ENCODE measurements at places on chromosomes 12 and 14.

- DNase-seq, result no peak
Observed at GRCh38 chr12:94941440-94941862, 62.0 kb downstream of the NDUFA12 start.

DNA sequence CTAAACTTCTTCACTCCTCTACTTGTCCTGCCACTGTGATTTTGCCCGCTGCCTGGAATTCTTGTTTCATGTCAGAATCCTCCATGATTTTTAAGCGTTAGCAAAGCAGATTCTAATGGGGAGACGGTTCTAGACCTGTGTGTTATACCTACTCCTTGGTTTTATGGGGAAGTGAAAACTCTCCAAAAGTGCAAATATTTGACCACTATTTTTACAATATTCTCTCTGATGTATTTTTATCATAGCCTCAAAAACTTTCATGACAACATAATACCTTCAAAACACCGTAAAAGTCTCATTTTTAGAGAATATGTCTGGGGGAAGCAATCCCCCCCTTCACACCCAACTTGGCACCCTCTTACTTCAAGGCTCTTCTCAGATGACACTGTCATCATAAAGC lies 12.9 kb upstream of the KRAS start:
- no peak for DNase-seq

DNA sequence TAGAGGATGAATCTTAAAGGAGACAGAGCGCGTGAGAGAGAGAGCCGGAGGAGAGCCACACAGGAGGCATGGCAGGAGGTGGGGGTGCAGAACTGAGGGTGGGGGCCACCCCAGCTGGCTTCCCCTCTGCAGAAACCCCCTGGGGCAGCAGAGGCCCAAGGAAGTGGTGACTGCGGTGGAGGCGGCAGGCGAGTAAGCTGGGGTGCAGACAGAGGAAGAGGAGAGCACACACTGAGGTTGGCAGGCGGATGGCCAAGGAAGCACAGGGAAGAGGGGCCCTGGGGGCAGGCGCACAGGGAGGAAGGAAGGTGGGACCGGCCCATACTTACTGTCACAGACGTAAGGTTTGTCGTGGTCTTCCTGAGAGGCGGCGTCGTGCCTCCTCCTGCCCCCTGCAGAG lies 179.8 kb downstream of the DPF3 start:
- DNase-seq, result no peak

GRCh38 chr12:58727521-58727920 lies 192.8 kb downstream of the LRIG3 start:
- DNase-seq, result no peak

GRCh38 chr14:66247662-66248193 lies 238.4 kb upstream of the CCDC196 start:
- DNase-seq, result no peak

GRCh38 chr14:101031721-101032120 lies 128.2 kb upstream of the RTL1 start:
- DNase-seq, result no peak

GRCh38 chr12:111936869-111937268 lies 76.1 kb downstream of the TMEM116 start:
- DNase-seq, result no peak
